ENCODE measurements at places on chromosomes 4 and X. TPM values are rescaled to one million over a fixed set of nuclear protein-coding genes. Genes with fewer than 3 reads are reported as not detected.

Gene BTC
- total RNA-seq: not detected

Gene SLC9B1
- 3.2 TPM for total RNA-seq

Gene PLAC1
- total RNA-seq: not detected

Gene RBM47
- total RNA-seq: 1.5 TPM

Gene POU3F4
- total RNA-seq: not detected

Gene KCNIP4
- total RNA-seq: not detected

Gene DACH2
- not detected for total RNA-seq

Gene FOXP3
- 4.3 TPM for total RNA-seq

Gene RAPGEF2
- 23.1 TPM for total RNA-seq

Gene DMP1
- not detected for total RNA-seq

Gene RTL9
- not detected for total RNA-seq

DNA sequence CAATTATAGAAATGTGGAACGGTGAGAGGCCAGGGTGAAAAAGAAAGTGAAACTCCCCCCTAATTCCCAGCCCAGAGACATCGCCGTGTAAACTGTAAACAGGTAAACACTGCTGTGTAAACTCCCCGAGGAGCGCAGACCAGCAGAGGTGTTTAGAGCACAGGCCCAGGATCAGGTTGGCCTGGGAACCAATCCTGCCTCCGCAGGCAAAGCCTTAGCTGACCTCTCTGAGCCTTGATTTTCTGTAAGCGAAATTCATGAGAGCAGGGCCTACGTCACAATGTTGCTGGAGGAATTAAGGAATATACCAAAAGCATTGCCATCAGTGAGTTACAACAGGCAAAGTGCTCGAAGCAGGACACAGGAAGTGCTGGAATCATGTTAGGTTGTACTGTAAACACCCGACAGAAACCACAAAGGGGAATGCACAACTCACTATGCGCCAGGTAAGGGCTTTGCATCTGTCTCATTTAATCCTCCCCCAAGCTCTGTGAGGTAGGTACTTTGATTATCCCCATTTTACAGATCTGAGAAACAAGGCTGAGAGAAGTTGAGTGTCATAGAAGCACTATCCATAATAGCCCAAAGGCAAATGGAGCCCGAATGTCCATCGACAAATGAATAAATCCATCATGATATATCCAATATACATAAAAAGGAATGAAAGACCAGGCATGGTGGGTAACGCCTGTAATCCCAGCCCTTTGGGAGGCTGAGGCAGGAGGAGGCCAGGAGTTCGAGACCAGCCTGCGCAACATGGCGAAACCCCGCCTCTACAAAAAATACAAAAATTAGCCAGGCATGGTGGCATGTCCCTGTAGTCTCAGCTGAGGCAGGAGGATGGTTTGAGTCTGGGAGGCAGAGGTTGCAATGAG, 30.7 kb upstream of the KIAA0232 start:
- DNase-seq: no peak

GRCh38 chrX:151725338-151725614, 9.3 kb upstream of the CNGA2 start:
- DNase-seq: no peak

GRCh38 chr4:140705625-140706275, 50.4 kb downstream of the TBC1D9 start:
- no peak for DNase-seq

DNA sequence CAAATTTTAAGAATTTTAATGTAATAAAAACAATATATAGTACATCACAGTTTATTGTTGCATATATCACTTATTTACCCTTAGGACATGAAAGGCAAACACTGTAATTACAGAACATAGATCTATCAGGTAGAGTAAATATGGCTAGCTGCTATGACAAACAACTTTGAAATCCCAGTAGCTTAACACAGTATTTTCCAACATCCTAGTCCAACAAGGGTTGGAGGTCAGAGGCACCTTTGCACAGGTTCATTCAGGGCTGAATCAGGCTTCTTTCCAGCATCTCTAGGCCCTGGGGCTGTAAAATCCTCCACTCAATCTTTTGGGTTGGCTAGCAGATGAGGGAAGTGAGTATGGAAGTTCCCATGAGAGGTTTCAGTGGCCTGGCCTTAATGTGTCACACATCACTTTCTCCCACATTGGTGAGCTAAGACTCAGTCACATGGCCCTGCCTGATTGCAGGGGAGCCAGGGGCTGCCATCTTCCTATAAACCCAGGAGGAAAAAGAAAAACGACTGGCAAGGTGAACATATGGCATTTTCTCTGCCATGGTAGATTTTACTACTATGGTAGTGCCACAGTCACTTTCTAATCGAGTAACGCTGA, 32.9 kb downstream of the HERC6 start:
- no peak for DNase-seq

DNA sequence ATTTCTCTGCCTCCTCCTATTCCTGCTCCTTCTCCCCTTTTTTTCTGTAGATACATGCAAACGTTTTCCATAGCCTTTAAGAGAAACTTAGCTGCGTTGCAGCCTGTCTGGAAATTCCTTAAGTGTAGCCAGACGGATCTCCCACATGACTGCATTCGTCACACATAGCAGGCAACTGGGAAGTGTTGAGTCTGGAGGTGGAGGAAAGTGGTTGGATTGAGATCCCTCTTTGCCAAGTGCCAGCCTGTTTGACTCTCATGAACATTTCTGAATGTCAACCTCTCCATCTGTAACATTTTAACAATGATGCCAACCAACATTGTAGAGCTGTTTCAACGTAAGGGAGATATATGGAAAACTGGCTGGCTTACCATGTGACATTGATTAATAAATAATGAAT, 45.1 kb upstream of the FAM9A start:
- DNase-seq: no peak

DNA sequence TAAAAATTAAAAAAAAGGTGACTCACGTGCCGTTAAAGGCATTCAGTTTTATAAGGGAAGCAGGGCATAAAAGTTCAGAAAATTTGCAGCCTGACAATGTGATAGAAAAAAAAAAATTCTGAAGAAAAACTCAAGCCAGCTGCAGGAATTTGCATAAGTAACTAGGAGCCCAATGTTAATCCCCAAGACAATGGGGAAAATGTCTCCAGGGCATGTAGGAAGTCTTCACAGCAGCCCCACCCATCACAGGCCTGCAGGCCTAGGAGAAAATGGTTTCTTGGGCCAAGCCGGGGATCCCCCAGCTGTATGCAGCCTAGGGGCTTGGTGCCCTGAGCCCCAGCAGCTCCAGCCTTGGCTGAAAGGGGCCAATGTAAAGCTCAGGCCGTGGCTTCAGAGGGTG, 31.2 kb downstream of the CHM start:
- DNase-seq: no peak

GRCh38 chr4:183611210-183611830, 47.7 kb downstream of the RWDD4 start:
- no peak for DNase-seq

- DNase-seq: no peak
These were observed 12.3 kb downstream of the ATP7A start for GRCh38 chrX:77922787-77923186.

- DNase-seq: no peak
These were observed 32.9 kb upstream of the HGFAC start for GRCh38 chr4:3408793-3409330.

- DNase-seq: no peak
These were observed 135.6 kb downstream of the MID1 start for GRCh38 chrX:10484683-10485247.

DNA sequence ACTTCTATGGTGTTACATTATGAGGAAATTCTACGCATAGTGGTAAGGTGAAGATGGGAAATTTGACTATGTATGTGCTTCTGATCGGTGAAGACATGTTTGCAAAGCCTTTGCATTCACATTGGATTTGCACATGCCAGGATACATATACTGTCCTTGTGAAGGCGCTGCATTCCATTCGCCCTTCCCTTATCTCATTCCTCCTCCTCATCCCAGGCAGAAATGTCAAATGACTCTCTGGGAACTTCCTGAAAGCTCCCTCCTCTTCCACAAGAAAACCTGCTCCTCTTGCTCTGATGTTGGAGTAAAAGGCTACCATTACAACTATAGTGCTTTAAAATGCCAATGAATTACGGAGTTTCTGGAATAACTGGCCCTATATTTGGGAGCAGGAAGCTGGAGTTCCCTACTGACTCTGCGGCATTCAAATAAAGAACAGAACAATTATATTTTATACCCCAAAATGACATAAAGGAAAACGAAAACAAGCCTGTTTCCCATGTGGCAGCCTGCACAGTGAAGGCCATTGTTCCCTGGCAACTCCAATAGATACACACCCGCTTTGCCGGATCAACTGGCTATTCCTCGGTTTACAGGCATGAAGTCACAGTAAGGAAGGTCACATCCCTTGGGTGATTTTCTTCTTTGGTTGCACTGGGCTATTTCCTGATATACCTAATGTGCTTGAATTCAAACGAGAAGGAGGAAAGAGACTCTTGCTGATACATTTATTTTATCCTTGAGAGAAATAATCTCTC, 84.5 kb downstream of the AREG start:
- DNase-seq: no peak

- DNase-seq: no peak
These were observed 89.9 kb downstream of the SHISA3 start for GRCh38 chr4:42487230-42487629.

DNA sequence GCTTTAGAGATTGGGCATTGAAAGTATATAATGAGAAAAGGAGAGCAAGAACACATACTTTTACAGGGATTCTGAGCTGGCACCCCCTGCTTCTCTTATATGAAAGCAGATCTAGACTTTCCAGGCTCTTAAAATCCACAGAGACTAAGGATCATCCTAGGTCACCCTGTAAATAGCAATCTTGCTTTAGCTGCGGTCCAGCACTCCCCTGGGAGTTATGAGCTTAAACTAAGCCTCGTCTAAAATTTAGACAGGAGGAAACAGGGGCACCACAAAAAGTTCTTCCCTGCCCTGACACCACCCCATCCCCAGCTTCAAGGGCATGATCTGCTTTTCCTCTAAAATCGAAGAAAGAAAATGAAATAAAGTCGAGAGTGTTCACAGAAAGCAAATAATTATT, 143.3 kb upstream of the KCNIP4 start:
- no peak for DNase-seq

DNA sequence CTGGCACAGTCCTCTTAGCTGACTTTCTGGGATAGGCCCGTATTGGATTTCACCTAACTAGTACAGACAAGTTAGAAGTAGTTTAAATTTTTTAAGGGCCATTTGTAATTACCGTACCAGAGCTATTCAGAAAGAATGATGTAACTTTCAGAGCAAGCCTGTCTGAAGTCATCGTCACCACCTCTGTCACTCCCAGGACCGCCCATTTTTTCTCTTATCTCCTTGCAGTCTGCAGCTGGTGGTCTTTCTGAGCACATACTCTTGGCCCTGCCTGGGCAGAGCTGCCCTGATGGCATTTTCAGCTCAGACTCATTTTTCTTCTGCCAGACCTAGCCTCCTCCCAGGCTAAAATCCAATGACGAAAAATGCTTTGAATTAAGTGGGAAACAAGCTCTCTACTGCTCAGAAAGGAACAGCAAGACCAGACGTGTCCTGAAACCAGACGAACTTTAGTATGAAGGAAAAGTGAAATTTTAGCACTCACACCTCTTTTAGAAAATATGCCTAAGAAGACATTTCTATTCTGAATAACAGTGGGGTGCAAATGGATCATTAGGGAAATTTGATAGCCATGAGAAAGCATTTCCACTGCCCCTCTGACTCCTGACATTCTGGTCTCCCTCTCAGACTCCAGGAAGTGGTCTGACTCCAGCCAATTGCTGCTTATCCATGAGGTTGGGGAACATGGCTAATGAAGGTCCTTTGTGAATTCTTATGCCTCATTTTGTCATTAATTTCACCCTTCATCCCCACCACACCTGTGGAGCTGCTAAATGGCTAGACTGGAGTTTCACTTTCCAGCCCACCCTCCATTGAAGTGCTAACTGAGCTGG, 162.4 kb upstream of the GYPA start:
- no peak for DNase-seq

GRCh38 chr4:1669270-1669669, 14.8 kb downstream of the FAM53A start:
- no peak for DNase-seq

GRCh38 chr4:19285146-19285545, 966.6 kb upstream of the SLIT2 start:
- DNase-seq: no peak

DNA sequence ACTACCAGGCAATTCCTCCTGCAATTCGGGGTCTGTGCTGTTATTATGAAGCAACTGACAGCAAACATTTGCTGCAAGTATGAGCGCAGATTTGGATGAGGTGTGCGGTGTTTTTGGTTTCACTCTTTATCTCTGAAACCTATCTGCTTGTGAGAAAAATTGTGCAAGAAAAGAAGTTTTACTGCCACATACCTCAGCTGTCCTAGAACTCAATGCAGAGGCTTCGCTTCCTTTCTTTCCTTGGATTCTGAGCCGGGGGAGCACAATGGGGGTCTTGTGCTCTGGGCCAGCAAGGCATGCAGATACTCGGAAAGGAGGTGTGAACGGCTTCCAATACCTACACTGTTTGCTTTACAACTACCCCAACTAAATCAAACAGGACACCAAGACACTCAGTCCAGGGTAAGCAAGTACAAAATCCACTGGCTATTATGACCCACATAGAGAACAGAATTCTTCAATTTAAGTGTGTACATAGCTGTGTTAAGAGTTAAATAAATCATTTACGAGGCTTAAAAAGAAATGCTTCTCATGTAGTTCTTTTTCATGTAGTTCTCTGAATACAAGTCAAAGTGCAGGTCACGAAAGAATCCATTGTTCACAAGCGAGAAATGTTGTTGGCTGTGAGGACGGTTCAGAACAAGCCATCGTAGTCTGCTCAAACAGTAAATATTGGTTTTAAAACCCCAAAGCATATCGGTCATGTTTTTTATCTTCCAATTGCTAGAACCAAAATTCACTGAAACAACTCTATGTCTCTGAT, 1.1 kb downstream of the SORBS2 start:
- DNase-seq: no peak

DNA sequence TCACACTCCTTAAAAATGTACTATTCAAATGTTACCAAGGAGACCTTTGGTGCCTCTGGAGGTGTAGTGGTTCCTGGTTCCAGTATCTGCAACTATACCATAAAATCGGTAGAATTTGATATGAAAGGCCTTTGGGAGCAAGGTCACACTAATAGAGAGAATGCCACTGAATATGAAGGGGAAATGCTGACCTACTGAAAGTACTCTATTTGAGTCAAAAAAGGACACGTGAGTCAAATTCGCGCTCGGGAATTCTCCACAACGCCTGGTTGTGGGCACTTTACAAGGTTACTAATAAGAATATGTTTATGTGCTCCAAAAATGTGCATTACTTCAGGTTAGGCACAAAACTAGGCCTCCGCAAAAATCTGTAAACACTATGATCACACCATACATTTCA, 39.5 kb upstream of the RELL1 start:
- DNase-seq: no peak

GRCh38 chrX:43629229-43629628, 26.9 kb upstream of the MAOA start:
- DNase-seq: no peak

GRCh38 chr4:7675136-7675535, 240.4 kb upstream of the PSAPL1 start:
- DNase-seq: no peak

- DNase-seq: no peak
These were observed 179.3 kb downstream of the IL15 start for GRCh38 chr4:141815646-141816045.

Measured in CD4-positive, alpha-beta memory T cell (primary cell).